ENCODE measurements at places on chromosomes 4 and X.

DNA sequence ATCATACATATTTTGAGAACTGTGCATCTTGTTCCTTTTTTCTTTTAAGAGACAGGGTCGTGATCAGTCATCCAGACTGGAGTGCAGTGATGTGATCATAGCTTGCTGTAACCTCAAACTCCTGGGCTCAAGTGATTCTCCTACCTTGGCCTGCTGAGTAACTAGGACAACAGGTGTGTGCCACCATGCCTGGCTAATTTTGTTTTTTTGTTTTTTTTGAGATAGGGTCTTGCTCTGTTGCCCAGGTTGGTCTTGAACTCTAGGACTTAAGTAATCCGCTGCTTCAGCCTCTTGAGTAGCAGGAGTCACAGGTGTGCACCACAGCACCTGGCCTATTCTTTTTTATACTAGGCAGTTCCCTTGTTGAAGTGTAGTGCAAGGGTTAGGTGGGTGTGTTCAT is 24.6 kb downstream of the KDM6A start:
- no peak for DNase-seq

DNA sequence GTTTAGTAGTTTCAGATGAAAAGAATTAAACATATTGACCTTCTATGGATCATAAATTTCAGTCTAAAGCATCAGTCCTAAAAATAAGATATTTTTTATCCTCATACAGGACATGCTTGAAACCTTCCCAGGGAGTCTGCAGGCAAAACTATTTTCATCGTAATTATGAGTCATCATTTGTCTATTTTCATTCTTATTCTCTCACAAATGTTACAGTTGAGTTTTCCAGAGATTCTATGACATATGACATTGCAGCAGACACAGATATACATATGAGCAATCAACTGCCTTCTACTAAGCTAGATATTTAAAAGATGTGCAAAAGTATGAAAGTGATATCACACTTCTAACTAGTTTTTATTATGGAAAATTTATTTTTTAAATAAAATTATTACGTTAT is 398.0 kb downstream of the MAGEB5 start:
- DNase-seq, result no peak

DNA sequence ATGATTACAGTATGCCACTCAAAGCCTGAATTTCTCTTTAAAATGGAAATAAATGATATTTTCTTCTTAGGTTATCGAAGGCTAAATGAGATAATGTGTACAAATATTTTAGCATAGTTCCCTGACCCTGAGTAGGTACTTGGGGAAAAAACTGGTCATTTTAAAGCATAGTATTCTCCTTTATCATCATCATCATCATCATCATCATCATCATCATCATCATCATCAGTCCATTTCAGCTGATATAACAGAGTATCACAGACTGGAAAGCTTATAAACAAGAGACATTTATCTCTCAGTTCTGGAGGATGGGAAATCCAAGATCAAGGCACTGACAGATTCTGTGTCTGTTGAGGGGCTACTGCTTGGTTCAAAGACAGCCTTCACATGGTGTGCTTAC is 13.9 kb downstream of the GABRB1 start:
- DNase-seq, result no peak

DNA sequence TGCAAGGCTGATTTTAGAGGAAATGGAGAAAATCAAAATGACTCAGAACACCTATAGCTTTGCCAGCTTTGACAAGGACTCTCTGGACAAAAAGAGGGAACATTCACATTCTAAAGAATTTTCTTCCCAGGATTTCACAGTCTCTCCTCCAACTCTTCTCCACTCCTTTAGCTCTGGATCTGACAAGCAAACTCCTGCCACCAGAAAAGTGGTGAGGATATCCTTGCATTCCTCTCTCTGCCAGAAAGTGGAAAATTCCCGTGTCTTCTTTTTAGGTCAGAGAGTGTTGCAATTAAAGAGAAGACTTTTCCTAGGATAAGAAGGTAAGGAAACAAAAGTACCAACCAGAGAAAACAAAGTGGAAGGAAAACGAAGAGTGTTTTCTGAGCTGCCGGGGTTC is 16.1 kb upstream of the PDGFRA start:
- DNase-seq, result no peak

DNA sequence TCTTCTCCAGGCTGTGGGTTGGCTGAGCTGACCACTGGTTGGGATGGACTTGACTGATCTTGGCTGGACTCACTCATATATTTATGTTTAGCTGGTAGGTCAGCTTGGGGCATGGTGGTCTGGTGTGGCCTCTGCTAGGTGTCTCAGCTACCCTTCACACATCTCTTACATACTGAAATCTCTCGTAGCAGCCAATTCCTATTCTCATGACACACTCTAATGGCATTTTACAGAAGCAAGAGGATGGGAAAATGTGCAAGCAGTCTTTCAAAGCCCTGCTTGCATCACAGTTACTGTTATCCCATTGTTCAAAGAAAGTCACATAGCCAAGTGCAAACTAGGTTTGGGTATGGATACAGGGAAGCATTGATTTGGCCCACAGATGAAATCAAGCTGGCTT is 55.5 kb upstream of the PCDH18 start:
- no peak for DNase-seq

DNA sequence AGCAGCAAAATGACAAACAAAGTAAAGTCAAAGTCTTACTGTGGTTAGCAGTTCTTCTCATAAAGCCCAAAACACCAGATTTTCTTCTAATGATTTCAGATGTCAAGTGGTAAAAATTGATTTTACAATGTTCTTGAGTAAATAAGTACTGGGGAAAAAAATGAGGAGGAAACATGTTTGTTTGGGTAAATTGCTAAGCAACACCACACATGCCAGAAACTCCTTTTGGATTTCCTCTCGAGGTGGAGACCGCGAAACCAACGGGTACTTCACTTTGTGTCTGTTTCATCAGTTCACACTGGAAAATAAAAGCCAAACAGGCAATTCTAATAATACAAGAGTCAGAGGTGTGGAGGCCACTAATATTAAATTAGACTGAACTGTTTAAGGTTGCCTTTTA is 4.6 kb upstream of the PKD2 start:
- no peak for DNase-seq

DNA sequence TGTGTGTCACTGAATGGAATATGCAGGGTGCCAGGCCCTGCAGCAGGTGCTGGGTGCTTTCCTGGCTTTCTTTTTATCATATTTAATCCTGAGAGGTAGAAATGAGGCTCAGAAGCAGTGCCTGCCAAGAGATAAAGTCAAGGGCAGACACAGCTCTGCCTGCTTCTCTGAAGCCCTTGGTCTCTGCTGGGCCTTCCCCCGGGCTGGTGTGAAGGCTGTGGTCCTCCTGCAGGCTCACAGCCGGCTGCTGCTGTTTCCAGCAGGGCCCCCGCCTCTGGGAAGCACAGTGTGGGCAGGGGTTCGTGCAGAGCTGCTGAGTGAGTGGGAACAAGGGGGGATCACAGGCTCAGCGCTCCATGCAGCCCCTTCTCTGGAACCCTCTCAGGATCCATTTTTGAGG is 49.6 kb downstream of the TBC1D14 start:
- no peak for DNase-seq

DNA sequence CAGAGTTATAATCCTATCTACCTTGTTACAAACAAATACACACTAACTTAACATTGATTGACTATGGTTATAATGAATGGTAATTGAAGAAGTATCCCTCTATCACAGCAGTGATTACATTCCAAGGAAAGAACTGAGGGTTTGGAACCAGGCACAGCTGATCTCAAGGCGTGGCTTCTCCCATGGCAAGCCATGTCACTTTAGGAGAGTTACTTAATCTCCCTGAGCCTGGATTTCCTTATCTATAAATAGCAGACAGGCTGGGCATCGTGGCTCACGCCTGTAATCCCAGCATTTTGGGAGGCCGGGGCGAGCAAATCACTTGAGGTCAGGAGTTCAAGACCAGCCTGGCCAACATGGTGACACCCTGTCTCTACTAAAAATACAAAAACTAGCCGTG is 25.6 kb downstream of the SORBS2 start:
- DNase-seq, result peak; percentile 82

DNA sequence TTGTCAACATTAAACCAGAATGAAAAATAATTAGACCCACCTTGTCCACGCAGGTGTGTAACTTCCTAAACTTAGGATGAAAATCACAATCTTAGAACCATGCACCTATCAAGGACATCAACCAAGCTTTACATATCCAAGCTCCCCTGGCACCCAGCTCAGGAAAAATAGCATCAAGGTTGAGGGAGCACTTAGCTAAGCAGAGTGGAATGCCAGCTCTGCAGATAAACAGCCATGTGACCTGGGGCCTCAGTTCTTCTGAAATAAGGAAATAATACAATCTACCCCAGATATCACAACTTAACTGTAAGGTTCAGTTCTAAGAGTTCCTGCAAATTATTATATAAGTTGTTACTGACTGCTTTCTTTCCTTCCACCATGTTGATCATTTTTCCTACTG is 64.7 kb downstream of the DHX15 start:
- no peak for DNase-seq

All from WERI-Rb-1 (cell line).